ENCODE measurements at places on chromosomes 5 and 9.

- DNase-seq: peak; percentile 62
These were observed 52.3 kb downstream of the TLE4 start for GRCh38 chr9:79623799-79624721.

GRCh38 chr5:180222056-180222455, 13.0 kb upstream of the RASGEF1C start:
- DNase-seq: no peak

DNA sequence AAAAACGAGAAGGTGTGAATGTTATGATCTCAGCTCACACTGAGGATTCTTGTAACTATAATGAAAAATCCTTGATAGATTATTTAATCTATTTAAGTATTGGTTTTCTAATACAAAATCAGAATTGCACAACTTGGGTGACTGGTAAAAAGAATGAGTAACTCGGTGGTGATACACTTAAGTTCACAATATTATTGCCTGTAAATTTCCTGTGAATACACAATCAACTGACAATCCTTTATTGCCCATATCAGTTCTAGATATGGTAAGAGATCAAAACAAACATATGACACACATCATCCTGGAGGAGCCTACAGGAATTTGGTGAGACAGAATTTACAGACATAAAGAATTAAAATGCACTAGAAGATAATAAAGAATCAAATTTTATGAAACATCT, 14.1 kb upstream of the LURAP1L start:
- DNase-seq: no peak

- no peak for DNase-seq
These were observed 375.7 kb downstream of the IRX2 start for GRCh38 chr5:2375757-2376250.

GRCh38 chr5:177389241-177390169, 5.3 kb downstream of the SLC34A1 start:
- DNase-seq: no peak

- DNase-seq: peak; percentile 9
These were observed 213.7 kb downstream of the DCP2 start for GRCh38 chr5:113190347-113190746.

DNA sequence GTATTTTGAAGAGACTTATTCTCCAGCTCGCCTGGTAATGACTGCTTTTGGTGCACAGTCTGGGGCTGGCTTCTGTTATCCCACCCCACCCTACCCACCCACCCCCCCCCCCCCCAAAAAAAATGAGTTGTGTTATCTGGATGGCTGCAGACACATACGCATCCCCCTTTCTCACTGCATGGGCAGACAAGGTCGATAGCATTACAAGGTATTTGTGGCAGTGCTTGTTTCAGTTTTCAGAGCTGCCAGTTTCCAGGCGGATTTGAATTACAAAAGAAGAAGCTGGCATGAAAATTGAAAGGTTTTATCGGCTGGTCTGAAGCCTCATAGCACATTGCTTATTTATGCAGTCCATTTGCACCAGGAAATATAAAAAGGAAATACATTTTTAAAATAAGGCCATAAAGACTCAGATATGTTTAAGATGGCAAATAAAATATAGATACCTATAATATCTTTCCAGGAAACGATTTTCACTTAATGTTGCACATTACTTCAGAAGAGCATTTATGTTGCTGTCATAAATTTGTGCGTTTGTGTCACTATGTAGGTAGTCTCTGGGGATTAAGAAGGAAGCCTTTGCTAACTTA, 85.1 kb upstream of the GRHPR start:
- no peak for DNase-seq

DNA sequence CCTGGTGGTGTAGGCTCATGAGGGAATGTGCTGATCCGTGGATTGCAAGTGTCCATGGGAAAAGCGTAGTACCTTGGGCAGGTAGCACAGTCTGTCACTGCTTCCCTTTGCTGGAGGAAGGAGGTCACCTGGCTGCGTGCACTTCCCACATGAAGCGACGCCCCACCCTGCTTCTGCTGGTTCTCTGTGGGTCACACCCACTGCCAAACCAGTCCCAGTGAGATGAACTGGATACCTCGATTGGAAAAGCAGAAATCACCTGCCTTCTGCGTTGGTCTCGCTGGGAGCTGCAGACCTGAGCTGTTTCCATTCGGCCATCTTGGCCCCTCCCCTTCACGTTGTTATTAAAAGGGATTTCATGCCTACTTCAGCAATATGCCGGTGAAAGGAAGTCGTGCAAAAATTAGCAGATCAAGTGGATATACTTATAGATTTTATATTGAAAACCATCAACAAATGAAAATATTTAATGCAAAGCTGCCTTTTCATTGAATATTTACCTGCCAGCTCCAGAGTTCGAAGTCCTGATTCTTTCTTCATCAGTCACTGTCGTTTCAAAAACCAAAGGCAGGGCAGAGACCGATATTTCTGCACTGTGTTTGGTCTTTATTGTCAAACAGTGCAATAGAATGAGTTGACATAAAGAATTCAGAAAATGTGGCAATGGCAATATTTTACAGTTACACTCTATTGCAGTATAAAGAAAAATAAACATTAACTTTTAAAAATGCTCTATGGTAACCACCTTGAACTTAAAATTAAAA, 123.2 kb downstream of the JAKMIP2 start:
- DNase-seq: no peak

GRCh38 chr5:127563136-127563535, 45.7 kb downstream of the PRRC1 start:
- DNase-seq: no peak
